ENCODE measurements at places on chromosomes 3 and 15.

GRCh38 chr15:89903015-89903857 lies 9.4 kb upstream of the AP3S2 start:
- no peak for DNase-seq

DNA sequence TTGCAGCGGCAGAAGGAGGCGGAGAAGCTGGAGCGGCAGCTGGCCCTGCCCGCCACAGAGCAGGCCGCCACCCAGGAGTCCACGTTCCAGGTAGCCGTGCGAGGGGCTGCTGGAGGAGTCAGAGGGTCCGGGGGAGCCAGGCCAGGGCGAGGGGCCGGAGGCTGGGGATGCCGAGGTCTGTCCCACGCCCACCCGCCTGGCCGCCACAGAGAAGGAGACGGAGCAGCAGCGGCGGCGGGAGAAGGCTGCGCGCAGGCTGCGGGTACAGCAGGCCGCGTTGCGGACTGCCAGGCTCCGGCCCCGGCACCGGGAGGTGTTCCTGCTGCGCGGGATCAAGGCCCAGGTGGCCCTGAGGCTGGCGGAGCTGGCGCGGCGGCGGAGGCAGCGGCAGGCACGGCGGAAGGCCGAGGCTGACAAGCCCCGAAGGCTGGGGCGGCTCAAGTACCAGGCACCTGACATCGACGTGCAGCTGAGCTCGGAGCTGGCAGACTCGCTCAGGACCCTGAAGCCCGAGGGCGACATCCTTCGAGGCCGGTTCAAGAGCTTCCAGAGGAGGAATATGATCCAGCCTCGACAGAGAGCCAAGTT lies 625.0 kb downstream of the MCTP2 start:
- no peak for DNase-seq

GRCh38 chr3:4517093-4517492 lies 23.9 kb downstream of the ITPR1 start:
- no peak for DNase-seq

DNA sequence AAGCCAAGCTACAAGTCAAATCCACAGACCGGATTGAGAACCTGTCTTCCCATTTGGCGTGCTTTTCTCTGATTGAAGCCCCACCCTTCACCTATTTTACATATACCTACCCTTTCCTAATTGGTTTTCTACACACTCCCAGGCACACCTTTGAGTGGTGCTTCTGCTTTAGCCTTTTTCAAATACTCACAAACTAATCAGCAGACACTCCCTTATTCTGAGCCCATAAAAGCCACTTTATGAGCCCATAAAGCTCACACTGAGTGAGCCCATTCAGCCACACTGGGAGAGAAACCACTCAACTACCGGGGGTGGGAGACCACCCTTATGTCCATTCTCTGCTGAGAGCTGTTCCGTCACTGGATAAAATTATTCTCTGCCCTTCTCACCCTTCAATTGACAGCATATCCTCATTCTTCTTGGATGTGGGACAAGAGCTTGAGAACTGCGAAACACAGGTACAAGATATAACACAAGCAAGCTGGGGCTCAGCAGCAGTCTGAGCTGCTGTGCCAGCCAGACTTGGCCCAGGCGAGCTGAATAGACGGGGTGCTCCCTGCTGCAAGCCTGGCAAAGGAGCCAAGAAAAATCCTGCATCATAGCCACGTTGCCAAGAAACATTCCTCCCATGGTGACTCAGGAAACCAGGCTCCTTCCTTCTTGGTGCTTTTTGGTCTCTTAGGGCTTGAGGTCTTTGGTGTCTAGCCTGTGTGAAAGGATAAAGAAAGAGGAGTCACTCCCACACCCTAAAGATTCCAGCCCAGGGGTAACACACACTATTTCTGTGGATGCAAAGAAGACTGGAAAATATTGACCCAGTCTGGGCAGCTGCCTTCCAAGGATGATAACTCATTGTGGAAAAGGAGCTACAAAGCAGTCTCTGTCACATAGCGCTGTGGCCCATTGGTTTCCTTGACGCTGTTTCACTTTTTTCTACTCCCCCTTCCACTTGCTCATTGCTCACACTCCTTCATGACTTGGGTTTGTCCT lies 609.7 kb downstream of the MCTP2 start:
- no peak for DNase-seq
